ENCODE measurements at places on chromosomes 6 and 20.

- DNase-seq: no peak
Measured at GRCh38 chr20:39253051-39253755, 291.1 kb downstream of the DHX35 start.

DNA sequence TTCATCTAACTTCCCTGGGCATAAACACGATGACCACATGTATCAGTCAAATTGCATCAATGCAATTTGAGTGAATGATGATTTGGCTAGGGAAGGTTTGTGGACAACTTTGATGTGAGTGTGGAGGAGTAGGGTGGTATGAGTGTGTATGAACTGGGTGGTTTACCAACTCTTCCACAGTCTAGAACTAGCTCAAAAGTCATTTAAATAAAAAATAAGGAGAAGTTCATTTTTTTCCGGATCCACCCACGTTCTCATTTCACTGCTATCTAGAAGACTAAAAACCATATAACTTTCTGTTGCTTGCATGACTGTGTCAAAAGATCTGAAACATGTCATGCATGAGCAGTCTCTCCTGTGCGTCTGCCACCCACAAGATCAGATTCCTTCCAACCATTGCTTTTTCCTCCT is 23.6 kb downstream of the SLC35D3 start:
- DNase-seq: no peak

DNA sequence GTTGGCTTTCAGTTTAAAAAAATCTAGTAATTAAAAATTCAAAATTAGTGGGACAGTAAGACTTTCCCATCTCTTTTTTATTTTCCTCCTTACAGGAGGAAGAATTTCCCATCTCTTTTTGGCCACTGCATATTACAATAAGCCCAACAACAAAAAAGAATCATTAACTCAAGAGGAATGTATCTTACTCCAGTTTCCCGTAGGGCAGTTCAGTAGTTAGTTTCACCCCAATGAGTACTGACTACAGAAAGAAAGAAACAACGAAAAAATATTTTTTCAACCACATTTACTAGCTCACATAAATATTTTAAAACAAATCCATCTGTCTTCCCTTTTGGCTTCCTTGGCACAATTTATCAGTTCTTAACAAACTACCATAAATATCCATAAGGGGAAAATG is 14.9 kb upstream of the BLOC1S5 start:
- no peak for DNase-seq

DNA sequence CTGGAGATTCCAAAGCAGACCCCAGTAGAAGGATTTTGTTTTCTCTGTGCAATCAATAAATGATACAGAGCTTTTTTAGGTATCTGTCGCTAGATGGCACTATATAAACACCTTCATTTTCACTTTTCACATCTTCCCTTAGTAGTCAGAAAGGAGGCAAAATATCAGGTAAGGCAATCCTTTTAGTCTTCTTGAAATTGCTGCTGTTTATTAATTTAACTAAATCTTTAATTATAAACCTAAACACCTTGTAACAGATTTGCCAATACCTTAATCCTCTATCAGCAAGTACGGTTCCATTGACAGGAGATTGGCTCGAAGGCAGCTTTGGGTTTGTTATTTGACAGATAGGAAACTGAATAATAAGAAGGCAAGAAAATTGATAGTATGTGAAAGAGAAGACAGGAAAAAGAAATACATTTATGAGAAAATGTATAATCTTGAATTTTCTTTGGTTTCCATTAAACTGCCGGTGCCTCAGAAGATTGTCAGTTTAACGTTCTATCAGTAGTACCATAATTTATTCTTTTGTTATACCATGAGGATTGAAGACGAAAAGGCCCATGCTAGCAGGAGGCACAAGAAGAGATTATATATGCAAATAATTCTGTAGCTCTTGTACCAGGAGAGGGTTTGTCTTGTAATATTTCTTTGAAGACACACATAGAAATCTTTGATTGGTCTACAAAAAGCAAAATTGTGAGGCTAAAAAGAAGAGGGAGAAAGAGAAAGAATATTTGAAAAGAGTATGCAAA is 23.5 kb upstream of the IBTK start:
- DNase-seq: no peak

GRCh38 chr20:23637282-23638221 is at the start of gene CST3:
CST3 (minus strand) TSS chr20:23637955; CDS start chr20:23637862, 93 bp downstream.
- no peak for DNase-seq

- no peak for DNase-seq
Measured at GRCh38 chr6:135282395-135282794, 101.3 kb downstream of the MYB start.

DNA sequence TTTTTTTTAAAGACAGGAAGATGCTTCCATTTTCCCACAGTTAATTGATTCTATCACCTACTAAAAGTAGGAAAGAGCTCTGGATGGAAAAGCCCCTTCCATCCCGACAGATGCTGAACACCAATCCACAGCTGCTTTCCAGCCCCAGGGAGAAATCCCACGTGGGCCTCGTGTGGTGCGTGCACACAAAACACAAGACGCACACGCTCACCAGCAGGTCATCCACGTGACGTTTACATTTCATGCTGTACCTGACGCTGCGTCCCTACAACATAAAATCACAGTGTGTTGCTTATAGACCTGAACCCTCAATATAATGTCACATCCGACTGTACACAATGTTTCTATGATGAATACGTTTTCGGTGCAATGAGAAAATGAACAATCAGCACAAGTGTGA is 50.2 kb upstream of the DACT2 start:
- DNase-seq: no peak

DNA sequence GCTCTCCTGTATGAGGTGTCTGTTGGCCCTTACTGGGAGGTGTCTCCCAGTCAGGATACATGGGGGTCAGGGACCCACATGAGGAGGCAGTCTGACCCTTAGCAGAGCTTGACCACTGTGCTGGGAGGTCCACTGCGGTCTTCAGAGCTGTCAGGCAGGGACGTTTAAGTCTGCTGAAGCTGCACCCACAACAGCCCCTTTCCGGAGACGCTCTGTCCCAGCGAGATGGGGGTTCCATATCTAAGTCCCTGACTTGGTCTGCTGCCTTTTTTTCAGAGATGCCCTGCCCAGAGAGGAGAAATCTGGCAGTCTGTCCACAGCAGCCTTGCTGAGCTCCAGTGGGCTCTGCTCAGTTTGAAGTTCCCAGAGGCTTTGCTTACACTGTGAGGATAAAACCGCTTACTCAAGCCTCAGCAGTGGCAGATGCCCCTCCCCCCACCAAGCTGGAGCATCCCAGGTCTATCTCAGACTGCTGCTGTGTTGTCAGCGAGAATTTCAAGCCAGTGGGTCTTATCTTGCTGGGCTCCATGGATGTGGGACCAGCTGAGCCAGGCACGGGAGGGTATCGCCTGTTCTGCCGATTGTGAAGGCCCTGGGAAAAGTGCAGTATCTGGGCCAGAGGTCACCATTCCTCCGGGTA is 36.3 kb upstream of the IBTK start:
- DNase-seq: no peak

DNA sequence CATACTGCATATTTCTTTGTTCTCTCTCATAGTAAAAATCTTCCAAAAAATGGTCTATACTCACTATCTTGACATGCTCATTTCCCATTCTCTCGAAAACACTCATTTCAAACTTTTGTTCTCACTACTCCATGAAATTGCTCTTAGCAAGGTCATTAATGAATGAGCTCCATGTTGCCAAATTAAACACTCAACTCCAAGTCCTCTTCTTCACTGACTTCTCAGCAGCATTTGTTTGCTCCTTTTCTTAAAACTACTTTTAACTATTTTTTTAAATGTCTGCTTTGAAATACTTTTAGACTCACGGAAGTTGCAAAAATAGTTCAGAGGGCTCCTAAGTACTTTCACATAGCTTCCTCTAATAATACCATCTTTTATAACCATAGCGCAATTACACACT is 274.0 kb upstream of the PREP start:
- DNase-seq: no peak

DNA sequence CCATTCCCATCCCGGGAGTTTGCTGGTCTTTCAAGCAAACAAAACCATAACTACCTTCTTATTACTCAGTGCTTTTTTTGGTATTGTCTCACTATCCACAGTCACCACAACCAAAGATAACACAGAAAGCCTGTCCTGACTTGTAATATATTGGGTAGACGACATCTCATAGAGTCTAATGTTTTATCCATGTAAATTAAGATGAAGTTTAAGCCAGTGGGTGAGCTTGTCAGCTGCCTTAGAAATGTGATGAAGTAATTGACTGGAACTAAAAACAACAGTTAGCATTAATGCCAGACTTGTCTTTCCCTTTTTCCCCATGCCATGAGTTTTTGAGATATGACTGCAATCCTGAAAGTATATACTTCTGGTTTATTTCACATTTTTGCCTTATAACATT is 282.7 kb upstream of the PRDM1 start:
- DNase-seq: no peak

DNA sequence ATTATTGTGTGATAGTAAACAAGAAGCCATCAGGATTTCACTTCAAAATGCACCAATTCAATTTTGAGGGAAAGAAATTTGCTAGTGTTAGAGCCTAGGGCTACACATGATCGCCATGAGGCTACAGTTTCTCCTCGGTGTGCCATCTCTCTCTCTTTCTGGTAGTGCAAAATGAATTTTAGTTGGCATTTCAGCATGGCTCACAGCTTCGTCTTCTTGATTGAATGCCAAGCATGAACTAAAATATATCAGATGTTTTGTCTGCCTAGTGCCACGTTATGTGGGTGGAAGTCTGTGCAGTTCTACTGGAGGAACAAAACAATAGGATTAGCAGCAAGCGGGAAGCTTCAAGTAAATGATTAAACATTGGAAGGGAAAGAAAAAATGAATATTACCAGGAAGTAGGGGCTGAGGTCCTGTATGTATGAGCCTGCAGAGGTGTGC is 6.8 kb upstream of the MRAP2 start:
- no peak for DNase-seq

DNA sequence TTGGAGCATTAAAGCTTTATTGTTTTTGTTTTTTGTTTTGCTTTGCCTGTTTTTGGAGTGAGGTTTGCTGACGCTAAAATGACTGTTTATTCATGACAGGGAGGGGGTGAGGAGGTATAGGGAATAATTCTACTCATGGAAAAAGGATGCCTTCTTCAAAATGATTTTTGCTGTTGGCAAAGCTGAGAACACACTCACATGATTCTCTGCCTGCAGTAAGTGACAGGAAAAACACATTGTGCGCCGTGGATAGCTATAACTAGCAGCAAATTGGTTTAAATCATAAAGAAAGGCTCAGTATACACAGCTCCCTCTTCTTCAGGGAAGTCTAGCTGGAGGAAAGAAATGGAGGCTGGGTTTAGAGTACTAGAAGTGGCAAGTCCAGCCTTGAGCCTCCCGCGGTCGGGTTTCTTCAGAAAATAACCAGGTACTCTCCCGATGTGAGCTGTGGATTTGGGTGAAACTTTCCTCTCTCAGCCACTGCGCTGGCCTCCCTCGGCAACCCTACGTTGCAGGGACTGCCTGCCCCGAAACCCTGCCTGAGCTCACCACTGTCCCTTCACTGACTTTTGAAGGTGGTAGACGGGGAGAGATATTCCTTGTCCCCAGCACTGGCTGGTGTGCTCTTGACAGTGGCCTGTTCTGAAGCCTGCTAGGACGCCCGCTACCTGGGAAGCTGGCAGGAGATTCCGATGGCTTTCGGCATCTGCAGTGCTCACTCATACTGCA is 278.2 kb downstream of the NRN1 start:
- DNase-seq: no peak

- no peak for DNase-seq
Measured at GRCh38 chr6:165227644-165228329, 81.6 kb downstream of the C6orf118 start.

DNA sequence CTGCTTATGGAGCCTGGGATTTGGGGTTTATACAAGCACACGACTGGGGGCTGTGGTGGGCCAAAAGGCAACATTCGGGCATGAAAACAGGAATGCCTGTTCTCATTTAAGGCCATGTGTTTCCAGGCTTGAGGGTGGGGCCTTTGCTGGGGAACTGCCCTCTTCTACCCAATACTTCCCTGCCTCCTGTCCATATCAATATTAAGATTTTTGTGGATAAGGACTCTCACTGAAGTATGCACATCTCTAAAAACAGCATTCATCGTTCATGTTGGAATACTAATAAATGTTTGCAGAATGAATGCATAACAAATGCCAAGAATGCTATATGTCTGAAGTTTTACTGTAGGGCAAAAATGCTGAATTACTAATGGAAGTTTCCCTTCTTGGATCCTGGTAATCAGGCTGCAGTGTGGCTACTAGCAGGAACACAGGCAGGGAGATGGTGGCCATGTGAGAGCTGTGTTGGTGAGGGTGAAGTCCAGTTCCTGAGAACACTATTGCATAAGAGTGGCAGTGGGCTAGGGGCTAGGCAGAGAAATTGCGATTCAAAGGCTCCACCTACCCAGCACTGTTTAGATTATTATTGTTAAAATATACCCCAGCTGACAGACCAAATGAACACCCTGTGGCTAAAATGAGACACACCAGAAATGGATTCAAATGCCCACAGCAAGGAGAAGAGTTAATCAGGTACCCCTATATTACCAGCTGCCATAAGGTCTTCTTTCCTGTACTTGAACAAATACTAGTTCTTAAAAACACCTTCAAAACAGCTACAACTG is 644.3 kb downstream of the EPM2A start:
- DNase-seq: no peak

- DNase-seq: no peak
Measured at GRCh38 chr6:161536224-161536630, 262.4 kb upstream of the AGPAT4 start.

- DNase-seq: no peak
Measured at GRCh38 chr6:86686496-86686895, 250.8 kb upstream of the HTR1E start.

DNA sequence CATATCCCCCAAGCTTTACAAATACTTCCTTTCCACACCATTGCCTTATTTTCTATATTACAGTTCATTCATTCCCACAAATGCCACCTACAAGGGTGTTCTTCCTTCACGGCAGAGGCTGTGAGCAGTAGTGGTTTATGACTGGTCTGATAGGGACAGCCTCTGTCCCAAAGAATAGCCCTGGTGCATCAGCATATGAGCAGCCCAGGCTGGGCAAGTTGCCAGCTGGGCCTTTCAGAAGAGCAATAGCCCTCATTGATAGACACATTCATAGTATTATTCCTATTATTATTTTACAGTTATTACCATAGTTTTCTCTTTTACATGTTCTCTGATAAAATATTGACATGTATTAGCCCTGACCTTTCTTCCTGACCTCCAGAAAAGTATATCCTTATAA is 149.9 kb downstream of the MMS22L start:
- no peak for DNase-seq

- DNase-seq: no peak
Measured at GRCh38 chr6:24865161-24865560, 66.4 kb upstream of the ARMH2 start.

DNA sequence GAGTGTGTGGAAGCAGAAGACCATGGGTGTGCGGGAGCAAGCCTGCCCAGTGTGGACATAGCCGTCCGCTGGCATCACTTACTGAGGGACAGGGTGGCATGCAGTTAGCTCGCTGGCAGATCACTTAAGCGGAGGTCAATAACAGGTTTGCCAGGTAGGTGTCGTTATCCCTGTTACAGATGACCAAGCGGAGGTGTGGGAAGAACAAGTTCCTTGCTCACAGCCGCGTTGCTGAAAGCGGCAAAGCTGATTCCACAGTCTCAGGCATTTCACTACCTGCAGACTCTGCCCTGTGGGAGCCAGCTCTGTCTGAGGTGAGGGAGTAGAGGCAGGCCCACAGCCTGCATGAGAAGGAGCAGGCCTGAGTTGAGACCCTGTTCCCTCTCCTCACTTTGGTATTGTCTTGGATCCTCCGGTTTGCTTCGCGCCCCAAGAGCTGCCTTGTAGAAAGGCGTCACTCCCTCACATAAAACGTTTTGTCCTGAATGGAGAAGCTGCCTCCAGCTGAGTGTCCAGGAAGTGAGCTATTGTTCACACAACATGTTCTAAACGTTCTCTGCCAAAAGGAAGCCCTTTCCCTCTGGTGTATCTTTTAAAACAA is 96.9 kb downstream of the TCP11 start:
- no peak for DNase-seq

- DNase-seq: no peak
Measured at GRCh38 chr6:22613695-22614094, 44.3 kb downstream of the HDGFL1 start.
